Pulmonary artery endothelial cell (primary cell): ENCODE measurements at places on chromosomes 13 and 19.
A peak's percentile ranks its signal among the peaks of the same experiment; 100 is the strongest.

- no peak for DNase-seq
Measured at GRCh38 chr13:80022146-80022545, 318.8 kb downstream of the SPRY2 start.

DNA sequence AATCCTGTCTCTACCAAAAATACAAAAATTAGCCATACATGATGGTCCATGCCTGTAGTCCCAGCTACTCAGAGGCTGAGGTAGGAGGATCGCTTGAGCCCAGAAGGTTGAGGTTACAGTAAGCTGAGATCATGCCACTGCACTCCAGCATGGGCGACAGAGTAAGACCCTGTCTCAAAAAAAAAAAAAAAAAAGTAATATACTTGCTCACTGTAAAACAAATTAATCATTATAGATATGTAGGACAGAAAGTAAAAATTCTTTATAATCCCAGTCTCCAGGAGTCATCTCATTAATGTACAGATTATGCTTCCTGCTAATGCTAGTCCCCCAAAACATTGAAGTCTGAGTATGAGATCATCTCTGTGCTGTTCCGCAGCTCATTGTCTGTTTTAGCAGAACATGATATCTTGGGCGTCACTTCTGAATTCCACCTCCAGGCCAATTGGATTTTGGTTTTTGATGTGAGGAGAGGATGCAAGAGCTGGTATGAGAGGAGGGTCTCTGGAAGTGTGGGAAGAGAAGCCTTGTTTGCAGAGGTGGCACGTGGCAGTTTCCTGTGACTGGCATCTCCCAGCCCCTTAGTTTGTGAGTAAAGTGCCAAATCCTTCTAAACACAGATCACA lies 75.4 kb upstream of the NPAS1 start:
- DNase-seq: no peak

- DNase-seq: no peak
Measured at GRCh38 chr13:30805132-30805537, 69.8 kb downstream of the ALOX5AP start.

DNA sequence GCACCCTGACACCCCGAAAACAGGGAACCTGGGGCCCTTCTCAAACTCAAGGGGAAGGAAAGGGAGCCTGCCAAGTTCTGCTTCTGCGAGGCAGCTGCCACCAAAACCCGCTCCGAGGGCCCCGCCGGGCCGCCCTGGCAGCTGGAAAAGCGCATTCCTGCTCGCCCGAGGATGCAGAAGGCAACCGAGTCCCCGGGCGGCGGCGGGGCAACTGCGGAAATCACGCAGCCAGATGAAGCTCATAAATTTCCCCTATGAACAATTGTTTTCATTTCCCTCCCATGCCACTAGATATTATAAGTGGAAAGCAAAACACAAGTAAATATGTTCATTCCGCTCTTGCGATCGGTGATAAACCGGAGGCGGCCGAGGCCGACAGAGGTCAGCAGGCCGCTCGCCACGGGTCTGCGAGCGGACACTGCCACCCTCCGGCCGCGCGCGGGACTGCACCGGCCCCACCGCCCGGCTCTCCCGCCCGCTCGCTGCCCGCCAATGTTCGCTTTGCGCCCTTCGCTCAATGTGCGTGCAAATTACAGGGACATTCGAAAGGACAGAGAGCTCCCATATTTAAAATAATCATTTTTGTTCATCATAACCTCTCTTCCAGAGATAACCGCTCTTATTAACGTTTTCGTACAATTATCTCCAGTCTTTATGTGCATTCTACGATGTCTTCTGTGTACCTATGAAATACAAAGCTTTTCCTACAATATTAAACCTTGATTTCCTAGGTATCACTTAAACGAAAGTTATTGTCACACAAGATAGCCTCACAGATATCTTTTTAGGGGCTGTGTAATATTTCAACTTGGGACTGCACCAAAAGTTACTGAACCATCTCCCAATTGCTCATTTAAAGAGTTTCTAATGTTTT lies 120.8 kb upstream of the ZNF507 start:
- no peak for DNase-seq

DNA sequence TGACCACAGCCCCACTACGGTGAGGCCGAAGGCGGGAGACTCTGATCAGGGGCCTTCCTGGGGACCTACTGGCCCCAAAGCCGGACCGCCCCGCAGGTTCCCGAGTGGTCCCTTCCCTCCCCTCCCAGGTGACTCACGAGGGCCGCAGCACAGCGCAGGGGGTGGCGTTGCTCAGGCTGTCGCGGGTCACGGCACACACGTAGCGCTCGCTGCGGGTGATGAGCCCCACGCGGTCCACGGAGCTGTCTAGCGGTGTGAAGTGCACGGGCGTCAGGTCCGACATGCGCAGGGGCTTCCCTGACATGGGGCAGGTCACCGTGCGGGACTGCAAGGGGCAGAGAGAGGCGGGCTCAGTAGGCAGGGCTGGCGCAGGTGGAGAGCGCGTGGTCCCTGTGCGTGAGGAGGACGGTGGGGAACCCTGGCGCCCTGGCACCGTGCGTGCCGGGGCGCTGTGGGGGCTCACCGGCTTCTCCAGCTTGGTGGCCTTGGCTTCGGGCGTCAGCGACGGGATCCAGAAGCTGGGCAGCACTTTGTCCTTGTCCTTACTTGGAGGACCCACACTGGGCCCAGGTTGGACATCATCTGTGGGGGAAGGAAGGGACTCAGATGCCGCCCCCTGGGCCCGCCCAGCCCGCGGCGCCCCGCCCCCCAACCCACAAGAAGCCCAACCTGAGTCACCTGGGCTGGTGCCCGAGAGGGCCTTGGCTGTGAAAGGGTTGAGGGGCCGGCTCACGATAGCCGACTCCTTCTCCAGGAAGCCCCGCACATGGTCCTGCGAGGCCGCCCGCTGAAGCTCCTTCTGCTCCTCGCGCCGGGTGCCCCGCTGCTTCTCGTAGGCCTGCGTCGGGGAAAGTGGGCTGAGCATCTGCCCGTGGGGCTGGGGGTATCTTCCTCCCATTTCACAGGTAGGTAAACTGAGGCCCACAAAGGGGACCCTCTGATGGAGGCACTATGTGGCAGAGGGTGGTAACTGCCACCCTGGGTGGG lies 23.7 kb downstream of the NOSIP start:
- DNase-seq: no peak

- DNase-seq: peak; percentile 93
Measured at GRCh38 chr13:30872685-30873461, 33.2 kb upstream of the MEDAG start.

DNA sequence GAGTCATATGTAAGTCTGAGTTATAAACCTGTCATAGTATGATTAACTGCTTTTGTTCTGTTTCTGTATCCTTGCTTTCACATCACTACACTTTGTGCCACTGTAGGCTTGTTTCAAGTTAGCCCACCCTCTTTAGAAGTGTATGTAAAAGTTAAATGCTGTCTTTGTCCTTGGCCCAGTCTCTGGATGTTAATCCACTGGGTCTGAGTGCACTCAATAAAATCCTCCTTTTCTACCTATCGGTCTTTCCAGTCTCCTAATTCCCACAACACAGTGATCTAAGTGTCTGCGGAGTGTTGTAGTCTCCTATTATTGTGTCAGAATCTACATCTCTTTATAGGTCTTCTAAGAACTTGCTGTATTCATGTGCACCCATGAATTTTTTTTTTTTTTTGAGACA lies 14.1 kb downstream of the ZNF429 start:
- no peak for DNase-seq

DNA sequence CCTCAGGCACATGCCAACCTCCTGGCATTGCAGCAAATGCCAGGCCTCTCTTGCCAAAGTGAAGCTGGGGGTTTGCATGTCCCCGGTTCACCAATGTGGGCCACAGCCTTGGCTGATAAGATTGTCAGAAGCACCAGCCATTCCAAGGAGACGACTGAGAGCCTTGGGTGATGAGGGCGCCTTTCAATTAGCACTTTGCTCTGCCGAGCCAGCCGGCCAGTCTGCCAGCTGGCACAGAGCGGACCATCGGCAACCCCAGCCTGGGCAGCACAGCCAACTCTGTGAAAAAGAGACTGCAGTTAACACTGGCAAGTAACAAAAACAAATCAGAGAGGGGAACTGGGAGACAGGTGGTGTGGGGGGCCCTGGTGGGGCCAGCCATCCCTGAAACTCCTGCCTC lies 67.3 kb downstream of the EFNB2 start:
- no peak for DNase-seq
